MCF 10A (cell line): ENCODE measurements at places on chromosomes 1 and 21. TPM values are rescaled to one million over a fixed set of nuclear protein-coding genes. Genes with fewer than 3 reads are reported as not detected.

TAS1R1 gene
- total RNA-seq, result not detected in 2 replicates

FAM131C gene
- 0.20 TPM in 1 of 2 replicates, not detected in the other for total RNA-seq

VN1R5 gene
- not detected in 2 replicates for total RNA-seq

DNM3 gene
- 0.44 and 0.68 TPM in 2 replicates for total RNA-seq

USH2A gene
- total RNA-seq, result not detected in 2 replicates

TDRD5 gene
- 0.12 TPM in 1 of 2 replicates, not detected in the other for total RNA-seq

TAF13 gene
- total RNA-seq, result 76.7 and 88.2 TPM in 2 replicates

CYP4B1 gene
- 5.9 and 10.1 TPM in 2 replicates for total RNA-seq

CRB1 gene
- total RNA-seq, result 0.65 and 0.96 TPM in 2 replicates

CTH gene
- 3.4 TPM in 2 replicates for total RNA-seq

NR5A2 gene
- 0.09 TPM in 1 of 2 replicates, not detected in the other for total RNA-seq

E2F2 gene
- total RNA-seq, result 0.32 and 0.89 TPM in 2 replicates

OR2AJ1 gene
- not detected in 2 replicates for total RNA-seq

LHX8 gene
- total RNA-seq, result not detected in 2 replicates

C1QTNF12 gene
- 1.5 and 3.3 TPM in 2 replicates for total RNA-seq

HLX gene
- 2.1 and 2.3 TPM in 2 replicates for total RNA-seq

GJA9 gene
- total RNA-seq, result not detected in 2 replicates

VPS26C gene
- total RNA-seq, result 38.5 and 61.6 TPM in 2 replicates

RBP7 gene
- total RNA-seq, result not detected in 2 replicates
